Ureter (tissue), 1 donor: ENCODE measurements at places on chromosomes 5 and 9. TPM values are rescaled to one million over a fixed set of nuclear protein-coding genes. Genes with fewer than 3 reads are reported as not detected.

Gene IL13
- not detected for total RNA-seq

Gene CLK4
- 30.5 TPM for total RNA-seq

Gene LRRC26
- total RNA-seq: not detected

Gene ZDHHC11B
- total RNA-seq: 15.6 TPM

Gene AGXT2
- not detected for total RNA-seq

Gene ZCCHC7
- total RNA-seq: 31.7 TPM

Gene OR2S2
- total RNA-seq: not detected

Gene MOB3B
- 9.4 TPM for total RNA-seq

Gene MRPL36
- 33.2 TPM for total RNA-seq

Gene APBA1
- 21.1 TPM for total RNA-seq

Gene HTR1A
- 1.8 TPM for total RNA-seq

Gene FOXD4L4
- total RNA-seq: 0.47 TPM

Gene ELOVL7
- 16.7 TPM for total RNA-seq

Gene RNF183
- total RNA-seq: 0.96 TPM

Gene CCDC171
- total RNA-seq: 4.5 TPM

Gene RGS7BP
- total RNA-seq: 7.5 TPM

Gene CATSPER3
- total RNA-seq: 0.99 TPM

Gene CDO1
- 3.5 TPM for total RNA-seq

Gene FAT2
- 65.1 TPM for total RNA-seq

Gene PFN3
- total RNA-seq: not detected

Gene LIX1
- total RNA-seq: not detected

Gene GRM6
- not detected for total RNA-seq

Gene ADGRD2
- total RNA-seq: 0.29 TPM

Gene KIF3A
- total RNA-seq: 19.9 TPM

Gene GDF9
- total RNA-seq: 0.73 TPM

Gene BTNL3
- not detected for total RNA-seq

Gene RGP1
- total RNA-seq: 34.3 TPM

Gene CEL
- 3.0 TPM for total RNA-seq

Gene NUTM2F
- not detected for total RNA-seq

Gene OCLN
- 52.8 TPM for total RNA-seq

Gene KLF4
- 33.1 TPM for total RNA-seq

Gene CXCL14
- 2.3 TPM for total RNA-seq
